Activated naive CD8-positive, alpha-beta T cell treated with anti-CD3 and anti-CD28 coated beads, Interleukin-2, amount 50 U/mL, for 16 hours (primary cell): ENCODE measurements at places on chromosomes 7 and 10.

- no peak for DNase-seq
Observed at GRCh38 chr10:43409385-43410109, 561 bp upstream of the HNRNPF start.

GRCh38 chr7:95398155-95398940 is 2.2 kb upstream of the PON3 start:
- DNase-seq, result no peak

DNA sequence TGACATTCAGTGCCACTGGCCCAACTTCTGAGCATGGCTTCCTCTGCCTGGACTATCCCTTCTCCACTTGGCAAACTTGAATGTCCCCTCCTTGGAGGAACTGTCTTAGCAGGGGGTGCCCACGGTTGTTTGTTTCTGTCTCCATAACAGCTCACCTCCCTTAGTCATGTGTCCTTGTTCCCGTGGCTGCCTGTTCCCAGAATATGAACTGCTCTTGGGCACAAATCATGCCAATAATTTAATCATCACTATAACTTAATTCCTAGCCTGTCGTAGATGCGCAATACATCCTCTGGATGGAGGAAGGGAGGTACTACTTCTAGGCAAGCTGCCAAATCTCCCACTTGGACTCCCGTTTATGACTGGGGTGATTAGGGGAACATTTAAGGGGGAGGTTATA is 173.1 kb downstream of the MYOF start:
- DNase-seq, result no peak

GRCh38 chr7:157690058-157690832 is 353.4 kb downstream of the DNAJB6 start:
- DNase-seq, result no peak

DNA sequence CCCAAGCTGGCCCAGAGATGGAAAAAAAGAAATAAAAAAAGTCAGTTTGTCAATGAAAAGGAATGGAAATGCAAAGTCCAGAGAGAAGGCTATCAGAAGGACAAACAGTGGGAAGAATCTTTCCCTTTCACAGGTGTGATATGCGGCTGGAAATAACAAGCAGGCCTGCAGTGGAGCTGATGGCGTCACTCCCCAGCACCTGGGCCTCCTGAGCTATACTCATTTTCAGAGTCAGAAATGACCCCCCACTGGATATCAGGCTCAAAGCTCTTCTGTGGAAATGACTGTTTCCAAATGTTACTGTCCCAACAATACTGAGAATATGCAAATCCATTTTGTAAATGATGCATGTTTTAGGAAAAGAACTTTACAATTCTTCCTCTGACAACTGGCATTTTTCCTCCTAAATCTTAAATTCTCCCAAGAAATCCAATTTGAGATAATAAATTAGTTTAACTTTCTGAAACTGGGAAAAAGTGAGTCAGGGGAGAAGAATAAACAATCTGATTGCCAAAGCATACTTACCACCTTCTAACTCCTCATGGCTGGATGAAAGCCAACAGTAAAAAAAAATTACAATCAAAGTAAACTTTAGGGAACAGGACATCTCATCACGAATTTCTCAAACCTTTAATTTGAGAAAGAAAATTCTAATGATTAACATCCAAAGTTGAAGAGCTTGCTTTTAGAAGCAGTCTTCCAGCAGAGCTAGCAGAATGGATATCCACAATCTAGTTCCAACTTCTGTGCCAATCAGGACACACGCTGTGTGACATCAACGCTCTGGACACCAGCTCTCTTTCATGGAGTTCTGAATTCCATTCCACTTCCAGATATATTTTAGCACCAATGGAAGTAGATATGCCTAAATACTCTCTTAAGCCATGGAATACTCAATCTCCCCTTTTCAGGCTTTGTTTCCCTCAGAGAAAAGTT is 5.3 kb upstream of the CUZD1 start:
- no peak for DNase-seq

DNA sequence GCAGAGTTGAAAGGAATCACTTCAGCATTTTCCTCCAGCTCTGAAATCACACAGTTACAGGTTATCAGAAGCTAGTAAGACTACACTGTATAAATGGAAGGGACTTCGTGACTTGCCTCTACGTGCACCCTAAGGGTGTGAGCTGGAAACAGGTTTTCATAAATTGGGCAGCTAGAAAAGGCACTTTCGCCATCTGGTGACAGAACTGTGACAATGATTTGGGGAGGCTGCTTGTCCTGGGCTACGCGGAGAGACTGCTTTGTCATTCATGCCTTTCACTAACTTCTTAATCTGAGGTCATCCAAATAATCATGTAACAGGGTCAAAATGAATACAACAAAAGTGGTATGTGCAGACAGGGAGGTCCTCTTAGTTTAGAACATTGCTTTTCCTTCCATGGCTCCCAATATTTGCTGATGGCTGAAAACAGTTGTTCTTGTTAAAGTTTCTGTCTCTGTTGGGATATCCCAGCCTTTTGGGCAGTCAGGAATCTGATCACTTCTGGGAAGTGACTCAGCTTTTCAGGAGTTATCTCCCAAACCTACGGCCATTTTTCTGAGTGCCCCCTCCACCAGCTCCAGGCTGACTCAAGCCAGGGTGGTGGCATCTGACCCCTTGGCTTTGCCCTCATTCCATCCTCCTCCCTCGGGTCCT is 17.8 kb downstream of the VWC2 start:
- DNase-seq, result no peak

- DNase-seq, result no peak
Observed at GRCh38 chr10:67492317-67493019, 203.5 kb downstream of the CTNNA3 start.

- no peak for DNase-seq
Observed at GRCh38 chr7:144834641-144835144, 1.2 kb downstream of the TPK1 start.

DNA sequence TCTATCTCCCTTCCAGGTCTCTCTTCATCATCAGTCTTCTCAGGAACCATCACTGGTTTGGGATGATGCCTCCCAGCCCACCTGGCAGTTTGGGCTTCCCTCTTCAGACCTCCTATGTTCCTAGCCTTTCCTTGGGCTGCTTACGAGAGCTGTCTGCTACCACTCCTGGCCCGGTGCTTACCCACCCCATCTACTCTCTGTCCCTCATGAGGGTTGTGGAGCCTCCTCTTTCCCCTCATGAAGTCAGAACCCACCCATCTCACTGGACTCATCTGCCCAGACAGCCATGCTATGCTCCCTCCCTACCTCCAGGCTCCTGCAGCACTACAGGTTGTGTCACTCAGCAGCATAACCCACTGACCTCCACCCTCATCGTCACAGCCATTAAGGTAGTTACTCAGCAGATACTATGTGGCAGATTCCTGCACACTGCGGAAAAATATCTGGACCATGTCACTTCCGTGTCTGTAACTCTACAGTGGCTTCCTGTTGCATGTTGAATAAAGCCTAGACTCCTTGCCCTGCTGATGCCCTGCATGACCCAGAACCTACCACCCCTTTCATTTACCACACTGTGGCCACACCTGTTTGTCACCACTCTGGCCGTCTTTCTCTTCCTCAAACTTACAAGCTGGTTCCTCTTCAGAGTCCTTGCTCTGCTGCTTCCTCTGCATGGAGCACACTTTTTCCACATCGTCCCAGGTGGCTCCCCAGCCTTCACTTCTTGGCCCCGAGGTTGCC is 2.0 kb downstream of the DBNL start:
- DNase-seq, result no peak

DNA sequence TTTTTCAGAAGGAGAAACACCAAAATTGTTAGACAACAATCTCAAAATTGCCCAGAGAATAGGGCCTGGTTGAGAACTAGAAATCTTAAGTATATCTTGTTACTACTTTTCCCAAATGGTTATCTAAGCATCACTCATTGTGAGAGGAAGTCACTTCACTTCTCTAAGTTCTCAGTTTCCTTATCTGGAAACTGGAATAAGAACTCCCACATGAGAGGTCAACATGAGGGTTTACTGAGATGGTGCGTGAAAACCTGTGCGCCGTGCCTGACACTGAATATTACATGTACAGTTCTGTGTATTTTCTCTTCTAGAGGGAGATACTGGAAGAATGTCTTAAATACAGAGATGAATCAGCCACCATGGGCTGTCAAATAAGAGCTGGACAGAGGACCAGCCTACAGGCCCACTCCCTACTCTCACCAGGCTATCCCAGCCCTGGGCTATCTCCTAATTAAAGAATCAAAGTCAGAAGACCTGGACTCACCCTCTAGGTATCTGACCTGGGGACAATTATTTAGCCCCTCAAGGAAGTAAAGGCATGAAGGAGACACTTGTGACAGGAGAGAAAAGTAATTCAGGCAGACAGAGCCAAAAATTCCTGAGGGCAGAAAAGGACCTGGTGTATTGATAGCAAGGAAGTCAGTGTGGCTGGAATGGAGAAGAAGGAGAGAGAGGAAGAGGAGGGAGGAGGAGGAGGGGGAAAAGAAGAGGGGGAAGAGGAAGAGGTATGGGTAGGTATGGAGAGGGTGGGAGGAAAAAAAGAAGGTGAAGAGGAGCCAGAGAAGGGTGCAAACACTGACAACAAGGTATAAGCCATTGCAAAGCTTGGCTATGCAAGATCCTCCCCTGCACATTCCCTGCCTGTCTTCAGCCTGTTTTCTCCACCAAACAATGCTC is 44.9 kb downstream of the CCDC71L start:
- no peak for DNase-seq

- DNase-seq, result no peak
Observed at GRCh38 chr7:133741703-133742102, 385.4 kb upstream of the LRGUK start.

- no peak for DNase-seq
Observed at GRCh38 chr10:14875941-14876340, 2.7 kb upstream of the SUV39H2 start.

GRCh38 chr7:108027239-108027638 is 24.3 kb upstream of the LAMB1 start:
- no peak for DNase-seq

GRCh38 chr10:86371691-86372090 is 5.1 kb upstream of the GRID1 start:
- DNase-seq, result no peak

GRCh38 chr7:45569290-45569685 is 4.9 kb upstream of the ADCY1 start:
- DNase-seq, result no peak

DNA sequence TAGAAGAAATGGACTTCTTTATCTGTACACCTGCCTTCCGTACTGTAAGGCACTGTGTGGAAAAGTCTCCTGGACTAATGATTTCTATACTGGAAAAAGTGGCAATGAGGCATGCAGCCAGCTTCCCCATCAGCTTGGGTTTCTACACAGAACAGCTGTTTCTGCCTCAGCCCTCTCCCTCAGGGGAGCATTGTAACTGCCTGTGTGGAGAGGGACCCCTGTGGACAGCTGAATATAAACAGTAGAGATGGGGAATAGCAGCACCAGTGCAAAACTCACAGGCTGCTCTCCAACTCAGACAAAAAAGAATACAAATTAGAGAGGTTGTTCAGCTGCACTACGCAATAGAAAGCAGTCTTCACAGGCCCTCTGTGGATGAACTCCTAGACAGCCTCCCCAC is 451.3 kb upstream of the MBL2 start:
- no peak for DNase-seq

DNA sequence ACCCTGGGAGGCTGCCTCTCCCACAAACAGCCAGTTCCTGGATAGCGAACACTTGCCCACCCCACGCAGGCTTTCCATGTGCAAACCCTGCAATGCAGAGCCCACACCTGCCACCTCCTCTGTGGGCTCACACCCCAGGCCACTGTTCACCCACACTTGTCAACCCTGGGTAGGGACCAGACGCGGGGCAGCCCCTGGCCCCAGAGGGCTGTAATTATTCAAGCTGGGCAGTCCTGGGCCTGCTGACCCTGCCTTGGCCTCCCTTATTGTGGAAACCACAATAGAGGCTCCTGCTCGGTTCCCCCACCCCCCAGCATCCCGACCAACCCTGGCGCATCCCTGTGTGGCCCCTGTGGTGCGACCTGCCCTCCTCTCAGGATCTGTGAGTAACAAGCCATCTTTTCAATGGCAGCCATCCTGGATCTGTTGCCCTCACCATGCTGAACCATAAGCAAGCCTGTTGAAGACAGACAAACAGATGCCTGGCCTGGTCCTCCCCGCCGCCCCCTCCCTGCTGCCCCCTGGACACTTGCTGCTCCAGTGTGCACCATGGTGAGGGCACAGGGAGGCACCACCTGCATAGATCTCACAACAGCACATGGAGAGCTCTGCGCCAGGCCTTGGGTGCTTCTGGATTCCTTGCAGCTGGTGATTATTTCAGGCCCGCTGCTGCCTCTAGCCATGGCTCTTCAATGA is 15.8 kb upstream of the UBE3C start:
- DNase-seq, result no peak

- no peak for DNase-seq
Observed at GRCh38 chr10:88974446-88975376, 15.9 kb upstream of the FAS start.

DNA sequence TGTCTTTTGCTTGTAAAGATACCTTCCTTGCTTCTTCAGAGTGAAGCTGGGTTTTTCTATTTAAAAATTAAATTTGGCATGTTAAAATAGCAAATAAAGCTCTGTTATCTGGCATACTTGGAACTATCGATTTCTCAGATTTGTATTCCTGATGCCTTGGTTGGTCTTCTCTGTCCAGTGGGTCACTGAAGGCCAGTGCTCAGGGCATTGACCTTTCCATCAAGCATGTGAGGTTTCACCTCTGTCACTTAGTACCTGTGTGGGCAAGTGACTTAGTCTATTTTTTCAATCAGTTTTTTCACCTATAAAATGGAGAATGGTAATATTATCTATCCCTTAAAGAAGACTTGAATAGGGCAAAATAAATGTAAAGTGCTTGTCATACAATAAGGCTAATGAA is 311.3 kb downstream of the BICC1 start:
- no peak for DNase-seq

DNA sequence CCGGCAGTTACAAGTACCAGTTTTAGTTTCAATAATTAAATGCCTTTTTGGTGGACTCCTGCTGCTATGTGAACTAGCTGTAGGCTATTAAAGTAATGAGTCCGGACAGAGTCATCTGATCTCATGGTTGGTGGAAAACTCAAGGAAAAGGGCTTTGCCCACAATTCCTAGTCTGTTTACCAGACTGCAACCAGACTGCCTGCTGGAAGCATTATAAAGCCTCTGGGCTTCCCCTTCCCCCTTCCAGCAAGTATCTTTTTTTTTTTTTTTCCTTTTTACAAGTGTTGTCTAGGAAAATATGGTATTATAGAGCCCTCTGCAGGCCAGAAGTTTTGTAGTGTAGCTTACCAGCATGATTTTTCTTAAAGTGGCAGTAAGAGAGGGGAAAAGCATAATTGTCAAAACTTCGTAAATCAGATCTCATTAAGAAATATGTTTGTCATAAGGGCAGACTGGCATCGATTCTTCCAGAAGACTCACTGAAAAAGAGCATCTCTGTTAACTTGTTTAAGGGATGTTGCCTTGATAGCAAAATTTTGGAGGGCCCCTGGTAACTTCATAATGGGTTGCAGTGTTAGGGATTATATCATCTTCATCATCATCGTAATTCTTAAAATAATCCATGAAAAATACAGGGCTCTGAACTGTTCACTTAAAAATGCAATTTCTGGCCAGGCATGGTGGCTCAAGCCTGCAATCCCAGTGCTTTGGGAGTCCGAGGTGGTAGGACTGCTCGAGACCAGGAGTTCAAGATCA is 181.3 kb downstream of the TAX1BP1 start:
- no peak for DNase-seq

GRCh38 chr10:132184816-132185593 is 1.7 kb upstream of the DPYSL4 start:
- no peak for DNase-seq
